ENCODE measurements at places on chromosomes 1 and 21. TPM values are rescaled to one million over a fixed set of nuclear protein-coding genes. Genes with fewer than 3 reads are reported as not detected.

NUP133 gene
- total RNA-seq, result 53.5 TPM

SAMD11 gene
- not detected for total RNA-seq

DDR2 gene
- total RNA-seq, result 0.21 TPM

DEDD gene
- 33.9 TPM for total RNA-seq

SLC9C2 gene
- not detected for total RNA-seq

COL16A1 gene
- total RNA-seq, result not detected

OLFML3 gene
- total RNA-seq, result 0.11 TPM

KTI12 gene
- total RNA-seq, result 7.6 TPM

C1orf226 gene
- 0.16 TPM for total RNA-seq

PPP1R8 gene
- 49.6 TPM for total RNA-seq

FPGT gene
- total RNA-seq, result 13.9 TPM

FRRS1 gene
- total RNA-seq, result 2.9 TPM

SLC45A3 gene
- 0.32 TPM for total RNA-seq

CHIA gene
- not detected for total RNA-seq

INAVA gene
- total RNA-seq, result not detected

FBXO2 gene
- total RNA-seq, result 1.6 TPM

KIF21B gene
- total RNA-seq, result 67.1 TPM

ATP5PB gene
- total RNA-seq, result 292 TPM

FLG2 gene
- total RNA-seq, result not detected

PEA15 gene
- 42.5 TPM for total RNA-seq

LHX8 gene
- not detected for total RNA-seq

OR2T35 gene
- not detected for total RNA-seq

CA14 gene
- total RNA-seq, result not detected

DNAI4 gene
- total RNA-seq, result 0.87 TPM

PKLR gene
- not detected for total RNA-seq

IGFN1 gene
- total RNA-seq, result not detected

SLAMF7 gene
- total RNA-seq, result 35.9 TPM

TNFSF18 gene
- total RNA-seq, result not detected

CYP4A22 gene
- total RNA-seq, result not detected

AVPR1B gene
- total RNA-seq, result not detected

CACHD1 gene
- total RNA-seq, result 1.9 TPM

CDKN2C gene
- 9.2 TPM for total RNA-seq

WLS gene
- not detected for total RNA-seq

COL6A1 gene
- 0.57 TPM for total RNA-seq

RGS4 gene
- total RNA-seq, result not detected

SHISA4 gene
- total RNA-seq, result 0.14 TPM
